Natural killer cell (primary cell): ENCODE measurements at places on chromosomes 5 and 9.

DNA sequence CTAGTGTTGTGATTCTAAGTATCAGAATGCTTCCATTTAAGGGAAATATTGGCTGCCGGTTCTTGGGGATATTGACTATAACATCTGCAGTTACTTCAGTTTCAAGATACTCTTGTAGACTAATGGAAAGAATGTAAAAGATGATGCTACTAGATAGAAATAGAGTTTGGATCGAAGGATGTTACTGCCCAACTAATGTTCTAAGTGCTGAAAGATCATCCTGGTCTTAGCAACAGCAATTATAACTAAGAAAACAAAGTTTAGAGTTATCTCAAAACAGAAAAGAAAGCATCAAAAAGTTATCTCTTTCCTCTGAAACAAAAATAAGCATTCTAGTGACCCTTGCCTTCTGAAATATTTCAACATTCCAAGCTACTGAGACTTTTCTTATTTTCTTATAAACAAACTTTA lies 49.9 kb downstream of the ITGA1 start:
- no peak for DNase-seq

- DNase-seq = no peak
Observed at GRCh38 chr5:125863579-125863978, 559.6 kb upstream of the GRAMD2B start.

DNA sequence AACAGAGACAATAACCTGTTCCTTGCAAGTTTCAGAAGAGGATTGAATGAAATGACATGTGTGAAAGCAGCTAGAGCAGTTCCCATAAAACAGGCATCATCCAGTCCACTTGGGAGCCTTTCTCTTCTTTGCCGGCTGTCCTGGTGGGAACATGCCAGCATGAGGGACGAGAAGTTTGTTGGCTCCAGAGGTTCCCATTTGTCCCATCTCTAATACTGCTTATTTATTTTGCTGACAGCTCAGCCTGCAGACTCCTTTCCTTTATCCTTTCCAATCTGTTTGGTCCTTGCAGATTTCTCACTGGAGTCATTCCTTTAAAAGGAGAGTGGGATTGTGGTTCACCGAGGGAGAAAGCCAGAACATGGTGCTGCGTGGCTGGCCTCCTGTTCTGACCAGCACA lies 321.5 kb upstream of the CLINT1 start:
- DNase-seq = no peak

DNA sequence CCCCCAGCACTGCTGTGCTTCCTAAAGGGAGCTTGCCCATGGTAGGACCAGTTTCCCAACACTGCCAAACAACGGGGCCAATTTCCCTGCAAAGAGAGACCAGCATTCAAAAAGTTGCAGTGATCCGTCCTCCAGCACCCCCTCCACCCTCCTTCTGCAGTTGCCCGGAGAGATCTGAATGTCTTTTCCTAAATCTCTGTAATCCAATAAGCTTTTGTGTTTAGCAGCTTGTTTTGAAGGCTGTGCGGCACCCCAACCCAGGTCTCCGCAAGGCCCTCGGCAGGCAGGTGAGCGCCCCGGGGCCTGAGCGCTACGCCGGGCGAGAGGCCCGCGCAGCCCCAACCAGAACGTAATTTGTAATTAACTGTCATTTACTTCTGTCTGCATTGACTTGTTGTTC lies 366.9 kb upstream of the IRX2 start:
- no peak for DNase-seq

DNA sequence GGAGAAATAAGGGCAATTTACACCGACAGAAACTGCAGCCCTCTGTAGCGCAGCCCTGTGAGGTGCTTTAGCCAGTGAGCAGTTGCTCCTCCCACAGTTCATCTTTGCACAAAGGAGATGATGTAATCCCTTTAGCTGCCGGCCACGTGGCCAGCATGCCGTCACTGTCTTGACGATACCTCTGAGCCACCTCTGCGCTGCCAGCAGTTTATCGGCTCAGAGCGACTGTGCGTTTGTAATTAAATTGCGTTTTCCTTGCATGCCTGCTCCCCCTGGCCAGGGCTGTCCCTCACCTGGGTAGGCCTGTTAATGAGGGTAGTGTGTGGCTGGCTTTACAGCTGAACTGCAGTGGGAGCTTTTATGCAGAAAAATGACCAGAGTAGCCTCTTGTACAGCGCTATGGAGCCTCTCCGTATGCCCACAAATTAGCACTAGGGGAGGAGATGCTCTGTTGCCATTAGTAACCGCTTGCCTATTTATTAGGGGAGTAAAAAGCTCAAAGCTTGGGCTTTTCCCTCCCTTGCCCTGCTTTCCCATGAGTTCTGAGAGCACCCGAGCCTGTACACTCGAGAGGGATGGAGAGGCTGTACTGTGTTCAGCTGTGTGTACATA lies 107.0 kb downstream of the TRIO start:
- no peak for DNase-seq

DNA sequence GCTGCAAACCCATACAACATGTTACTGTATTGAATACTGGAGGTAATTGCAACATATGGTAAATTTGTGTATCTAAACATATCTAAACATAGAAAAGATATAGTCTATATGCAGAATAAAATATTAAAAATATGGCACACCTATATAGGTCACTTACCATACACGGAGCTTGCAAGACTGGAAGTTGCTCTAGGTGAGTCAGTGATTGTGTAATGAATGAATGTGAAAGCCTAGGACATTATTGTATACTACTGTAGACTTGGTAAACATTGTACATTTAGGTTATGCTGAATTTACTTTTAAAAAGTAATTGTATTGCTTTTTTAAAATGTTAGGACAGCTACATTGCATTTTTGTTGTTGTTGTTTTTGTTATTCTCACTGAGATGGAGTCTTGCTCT lies 968.8 kb downstream of the TLE1 start:
- DNase-seq = no peak

- no peak for DNase-seq
Observed at GRCh38 chr5:82985763-82986162, 91.4 kb downstream of the TMEM167A start.

- DNase-seq = no peak
Observed at GRCh38 chr5:32679218-32679617, 31.9 kb upstream of the NPR3 start.
